Activated CD4-positive, alpha-beta T cell treated with anti-CD3 and anti-CD28 coated beads for 36 hours (primary cell): ENCODE measurements at places on chromosomes 16 and 17.

- DNase-seq, result peak; percentile 90
Observed at GRCh38 chr17:8120520-8121406, 2.4 kb upstream of the ALOXE3 start.

DNA sequence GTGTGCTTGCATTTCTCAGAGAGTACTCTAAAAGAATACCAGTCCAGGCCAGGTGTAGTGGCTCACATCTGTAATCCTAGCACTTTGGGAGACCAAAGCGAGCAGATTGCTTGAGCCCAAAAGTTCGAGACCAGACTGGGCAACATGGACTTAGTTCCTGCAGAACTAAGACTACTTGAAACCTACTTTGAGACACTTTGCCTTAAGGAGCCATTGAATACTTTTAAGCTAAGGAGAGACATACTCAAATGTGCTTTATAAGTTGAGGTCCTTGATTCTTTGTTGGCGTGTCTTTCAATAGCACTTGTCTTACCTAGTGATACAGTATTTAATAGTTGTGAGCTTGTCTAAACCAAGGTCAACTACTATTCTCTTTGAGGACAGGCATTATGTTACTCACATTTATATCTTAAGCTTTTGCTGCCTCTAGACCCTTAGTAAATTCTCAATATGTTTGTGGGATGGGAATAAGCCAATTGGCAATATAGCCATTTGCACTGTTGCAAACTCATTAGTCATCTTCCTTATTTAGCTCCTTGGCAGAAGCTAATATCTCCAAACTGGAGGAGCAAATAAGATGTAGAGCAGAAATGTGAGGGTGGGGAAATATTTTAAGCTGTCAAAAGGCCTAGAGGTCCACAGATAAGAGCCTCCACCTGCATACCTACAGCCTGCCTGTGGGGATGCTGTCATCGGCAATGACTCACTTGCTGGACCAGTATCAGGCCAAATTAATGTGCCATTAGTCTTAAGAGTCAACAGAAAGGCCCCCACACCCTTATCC is 16.3 kb downstream of the SCPEP1 start:
- no peak for DNase-seq

- DNase-seq, result no peak
Observed at GRCh38 chr17:66466106-66466820, 163.8 kb downstream of the PRKCA start.

GRCh38 chr17:2972749-2973148 is 90.7 kb downstream of the OR1D5 start:
- DNase-seq, result no peak

GRCh38 chr16:19382887-19383816 is 34.5 kb upstream of the TMC5 start:
- DNase-seq, result no peak
